HT-29 (cell line): ENCODE measurements at places on chromosomes 5 and 9. TPM values are rescaled to one million over a fixed set of nuclear protein-coding genes. Genes with fewer than 3 reads are reported as not detected.
A peak's percentile ranks its signal among the peaks of the same experiment; 100 is the strongest.

The PCDHB7 gene
- total RNA-seq = 0.05 TPM in 2 replicates

The CBY3 gene
- total RNA-seq = not detected in 2 replicates

GRCh38 chr5:54900984-54901725, 84.2 kb downstream of the ESM1 start:
- no peak for DNase-seq

- no peak for DNase-seq
Measured at GRCh38 chr5:34616651-34617050, 39.5 kb upstream of the RAI14 start.

DNA sequence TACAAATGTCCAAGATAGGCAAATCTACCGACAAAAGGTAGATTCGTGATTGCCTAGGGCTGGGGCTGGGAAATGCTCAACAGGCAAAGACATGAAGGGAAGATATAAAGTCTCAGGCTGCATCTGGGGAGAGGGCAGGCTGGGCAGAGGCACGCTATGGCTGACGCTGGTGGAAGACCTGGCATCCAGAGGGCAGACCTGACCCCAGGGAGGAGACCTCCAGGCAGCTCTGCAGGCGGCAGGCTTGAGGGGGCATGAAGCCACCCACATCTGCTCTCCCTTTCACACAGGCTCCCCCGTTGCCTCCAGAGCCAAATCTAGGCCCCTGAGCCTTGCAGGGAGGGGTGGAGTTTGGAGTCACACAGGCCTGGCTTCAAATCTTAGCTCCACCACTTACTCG, 145.5 kb downstream of the PAX5 start:
- no peak for DNase-seq

GRCh38 chr9:99126312-99126711, 21.4 kb downstream of the TGFBR1 start:
- DNase-seq = no peak

GRCh38 chr9:10104774-10105173, 508.0 kb downstream of the PTPRD start:
- no peak for DNase-seq

GRCh38 chr5:45521067-45521466, 175.1 kb downstream of the HCN1 start:
- DNase-seq = peak; percentile 88

GRCh38 chr9:134689321-134690181, 47.9 kb downstream of the COL5A1 start:
- peak; percentile 72 for DNase-seq

- no peak for DNase-seq
Measured at GRCh38 chr9:83444110-83444509, 94.1 kb downstream of the FRMD3 start.

DNA sequence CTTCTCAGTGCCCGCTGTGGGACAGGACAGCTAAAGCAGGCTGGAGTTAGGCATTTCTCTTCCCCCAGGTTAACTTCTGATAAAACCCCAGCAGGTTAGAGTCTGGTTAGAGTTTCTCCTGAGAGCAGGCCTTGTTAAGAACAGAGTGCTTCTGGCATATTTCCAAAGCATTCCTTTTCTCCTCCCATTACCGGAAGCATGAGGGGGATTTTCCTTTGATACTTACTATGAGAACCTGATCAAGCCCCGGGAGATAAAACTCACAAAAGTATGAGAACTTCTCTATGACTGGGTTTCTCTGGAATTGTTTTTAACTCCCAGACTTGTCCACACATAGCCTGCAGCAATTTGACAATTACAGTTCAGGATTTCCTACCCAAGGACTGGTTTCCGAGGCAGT, 77.4 kb upstream of the MAST4 start:
- DNase-seq = no peak

GRCh38 chr5:120306303-120306702, 157.8 kb upstream of the PRR16 start:
- DNase-seq = no peak

- DNase-seq = peak; percentile 49
Measured at GRCh38 chr5:395156-395920, 47.6 kb upstream of the EXOC3 start.

DNA sequence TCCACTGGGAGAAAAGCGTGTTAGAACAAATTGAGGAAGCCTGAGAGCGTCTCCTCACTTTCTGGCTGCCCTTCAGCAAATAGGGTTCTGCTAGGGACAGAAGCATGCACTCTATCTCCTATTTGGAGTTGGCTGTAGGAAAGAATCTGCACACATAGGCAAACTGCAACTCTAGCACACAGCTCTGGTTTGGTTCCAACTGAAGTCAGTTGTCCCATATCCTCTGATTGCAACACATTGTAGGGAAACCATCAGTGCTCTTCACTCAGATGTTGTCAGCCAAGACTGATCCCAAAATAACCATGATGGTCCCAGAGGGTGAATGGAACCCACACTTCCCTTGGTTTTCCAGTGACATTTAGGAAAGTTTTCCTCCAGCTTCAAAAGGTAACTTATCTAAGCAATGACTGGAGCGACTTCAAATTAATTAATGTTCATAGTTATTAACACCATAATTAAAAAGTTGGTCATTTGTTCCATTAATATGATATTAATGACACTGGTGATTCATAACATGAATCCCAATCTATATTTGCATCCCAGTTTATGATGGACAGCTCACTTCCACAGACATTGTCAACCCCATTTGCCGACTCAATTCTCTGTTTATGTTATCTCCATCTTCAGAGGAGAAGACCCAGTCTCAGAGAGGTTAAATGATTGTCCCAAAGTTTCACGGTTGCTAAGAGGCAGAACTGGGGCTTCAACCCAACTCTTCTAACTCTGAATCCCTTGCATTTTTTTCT, 136.7 kb upstream of the ZNF462 start:
- DNase-seq = no peak

GRCh38 chr9:27183131-27183530, 74.1 kb downstream of the TEK start:
- DNase-seq = no peak

DNA sequence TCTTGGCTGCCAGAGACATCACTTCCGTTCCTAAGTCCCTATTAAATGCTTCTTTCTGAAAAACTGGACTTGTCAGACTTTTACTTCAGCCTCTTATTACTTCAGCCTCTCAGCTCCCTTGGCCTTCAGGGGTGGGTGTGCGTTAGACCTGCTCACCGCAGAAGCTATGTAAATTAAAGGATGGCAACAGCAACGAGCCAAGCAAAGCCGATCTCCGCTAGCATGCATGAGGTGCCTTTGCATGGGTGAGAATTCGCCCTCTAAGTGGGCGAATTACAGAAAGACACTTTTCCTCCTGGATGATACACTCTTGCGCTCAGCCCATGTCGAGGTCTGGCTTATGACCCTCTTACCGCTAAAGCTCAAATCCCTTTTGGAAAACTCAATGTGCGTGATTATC, 10.9 kb upstream of the IL3 start:
- no peak for DNase-seq

- DNase-seq = no peak
Measured at GRCh38 chr9:37919246-37919955, 15.5 kb upstream of the SLC25A51 start.

GRCh38 chr5:38528162-38528703, 28.2 kb downstream of the LIFR start:
- no peak for DNase-seq

GRCh38 chr5:76513476-76513875, 109.7 kb downstream of the F2RL2 start:
- DNase-seq = no peak

DNA sequence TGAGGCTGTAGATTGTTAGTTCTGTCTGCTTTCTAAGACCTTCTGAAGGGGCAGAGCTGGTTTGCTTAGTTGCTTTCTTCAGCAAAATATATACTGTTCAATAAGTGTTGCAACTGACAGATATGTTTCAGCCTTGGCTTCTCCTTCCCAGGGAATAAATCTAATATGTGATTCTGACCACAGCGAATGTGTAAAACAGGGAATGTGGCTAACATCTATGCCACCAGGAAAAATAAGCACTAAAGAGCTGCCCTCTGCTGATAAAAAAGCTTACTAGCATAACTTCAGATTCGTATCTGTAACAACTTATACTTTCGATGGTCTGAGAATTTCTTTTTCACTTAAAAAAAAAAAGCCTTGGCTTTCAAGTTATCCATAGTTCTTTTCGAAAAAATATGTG, 13.0 kb upstream of the OSMR start:
- DNase-seq = no peak

DNA sequence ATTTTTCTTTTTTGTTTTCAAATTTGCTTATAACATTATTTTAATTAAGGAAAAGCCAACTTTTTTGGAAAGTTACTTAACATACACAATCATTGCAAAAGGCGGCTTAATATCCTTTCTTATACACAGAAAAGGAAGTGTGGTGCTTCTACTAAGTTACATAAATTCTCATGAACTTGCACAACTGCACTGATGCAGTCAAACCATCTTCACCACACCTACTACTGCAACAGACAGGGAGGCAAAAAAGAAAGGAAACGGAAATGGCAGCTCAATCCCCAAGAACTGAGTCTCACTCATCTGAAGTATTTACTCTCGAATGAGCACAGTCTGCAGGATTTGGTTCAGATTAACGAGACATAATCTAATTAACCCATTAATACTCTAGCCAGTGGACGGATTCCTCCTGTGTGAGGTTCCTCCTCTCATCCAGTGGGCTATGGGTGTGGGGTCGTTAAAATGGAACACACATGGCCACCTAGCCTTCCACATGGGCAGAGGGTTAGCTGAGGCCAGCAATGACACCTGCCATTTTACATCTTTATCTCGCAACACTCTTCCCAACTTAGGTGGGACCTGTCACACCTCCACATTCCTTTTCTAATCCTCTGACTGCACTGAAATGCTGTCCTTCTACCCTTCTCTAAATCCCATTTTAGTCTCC, 30.0 kb downstream of the GOLM1 start:
- no peak for DNase-seq

GRCh38 chr9:97307500-97308163, at the start of gene CCDC180:
TSS of gene CCDC180 (plus strand) at chr9:97307659. CDS start at chr9:97308064, 405 bp downstream.
- DNase-seq = no peak

DNA sequence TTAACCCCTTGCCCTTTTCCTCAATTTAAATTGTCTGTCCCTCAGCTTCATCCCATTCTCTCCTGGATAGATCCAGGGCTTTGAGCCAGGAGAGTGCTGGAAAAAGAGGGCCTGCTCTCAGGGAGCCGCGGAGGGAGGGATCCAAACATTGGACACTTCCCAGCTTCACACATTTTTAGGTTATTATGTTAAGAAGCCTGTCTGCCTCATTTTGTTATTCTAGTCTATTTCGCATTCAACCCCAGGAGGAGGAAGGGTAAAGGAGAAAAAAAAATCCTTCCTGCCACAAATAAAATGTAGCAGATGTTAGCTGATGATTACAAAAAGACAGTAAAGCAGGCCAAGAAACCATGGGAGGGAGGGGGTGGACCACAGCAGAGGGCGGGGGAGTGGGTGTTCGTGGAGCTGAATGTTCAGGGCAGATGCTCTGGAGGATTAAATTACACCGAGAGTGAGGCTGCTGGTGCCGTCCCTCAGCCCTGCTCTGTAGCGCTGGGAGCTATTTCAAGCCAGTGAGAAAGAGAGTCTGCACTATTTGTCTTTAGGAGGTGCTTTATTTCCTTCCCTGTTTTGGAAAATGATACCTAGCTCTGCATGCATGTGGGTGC, 60.6 kb upstream of the ZFR start:
- no peak for DNase-seq

GRCh38 chr5:84438456-84438855, 53.8 kb upstream of the EDIL3 start:
- DNase-seq = no peak

DNA sequence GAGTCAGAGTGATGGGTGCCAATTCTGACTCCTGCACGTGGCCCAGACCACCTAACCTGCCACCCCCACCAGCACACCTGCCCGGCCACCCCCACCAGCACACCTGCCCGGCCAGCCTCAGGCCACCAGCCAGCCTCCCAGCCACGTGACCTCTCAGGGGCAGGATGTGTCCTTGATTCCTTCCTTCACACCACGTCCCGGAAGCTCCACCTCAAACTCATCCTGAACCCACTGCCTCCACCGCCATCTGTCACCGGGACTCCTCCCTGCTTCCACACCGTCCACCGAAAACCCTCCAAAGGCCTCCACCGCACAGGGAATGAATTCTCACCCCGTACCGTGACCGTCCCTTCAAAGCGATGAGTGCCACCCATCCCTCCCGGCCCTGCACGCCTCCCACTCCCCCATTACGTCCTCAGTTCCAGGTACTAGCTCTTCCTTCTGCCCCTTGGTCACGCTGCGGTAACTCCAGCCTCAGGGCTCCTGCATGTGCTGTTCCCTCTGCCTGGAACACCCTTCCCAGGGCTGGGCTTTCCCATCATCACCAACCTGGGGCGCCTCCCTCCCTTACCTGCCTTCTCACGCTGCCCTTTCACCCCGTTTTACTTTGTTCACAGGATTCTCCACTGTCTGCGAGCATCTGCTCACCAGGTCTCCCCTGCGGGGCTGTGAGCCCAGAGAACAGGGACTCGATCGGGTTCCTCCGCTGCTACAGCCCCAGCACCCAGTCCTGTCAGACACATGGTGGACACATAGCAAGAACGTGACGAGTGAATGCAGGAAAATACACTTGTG, 82.9 kb downstream of the ADAMTS2 start:
- DNase-seq = no peak

DNA sequence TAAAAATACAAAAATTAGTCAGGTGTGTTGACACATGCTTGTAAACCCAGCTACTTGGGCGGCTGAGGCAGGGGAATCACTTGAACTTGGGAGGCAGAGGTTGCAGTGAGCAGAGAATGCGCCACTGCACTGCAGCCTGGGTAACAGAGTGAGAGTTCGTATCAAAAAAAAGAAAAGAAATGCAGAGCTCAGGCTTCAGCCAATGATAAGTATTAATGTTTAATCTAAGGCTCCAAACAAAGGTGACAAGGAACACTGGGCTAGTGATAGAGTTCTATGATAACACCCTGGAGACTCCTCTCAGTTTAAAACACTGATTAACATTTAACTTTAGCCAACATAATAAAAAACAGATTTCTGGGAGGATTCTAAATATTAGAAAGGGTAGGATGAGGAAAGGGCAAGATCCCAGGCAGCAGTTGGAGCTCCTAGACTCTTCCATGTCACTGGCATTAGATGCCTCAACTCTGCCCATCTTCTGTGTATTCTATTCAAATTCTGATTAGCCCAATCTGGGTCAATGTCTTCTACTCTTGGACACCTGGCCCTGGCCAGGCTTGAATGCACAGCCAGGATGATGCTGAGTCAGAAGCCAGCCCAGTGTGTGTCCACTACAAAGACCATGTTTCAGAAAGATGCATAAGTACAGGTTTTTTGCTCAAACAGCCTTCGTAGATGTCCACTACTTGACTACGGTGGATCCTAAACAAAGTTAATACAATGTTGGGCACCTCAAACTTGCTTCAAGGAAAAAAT, 91.0 kb upstream of the FAM169A start:
- DNase-seq = no peak

DNA sequence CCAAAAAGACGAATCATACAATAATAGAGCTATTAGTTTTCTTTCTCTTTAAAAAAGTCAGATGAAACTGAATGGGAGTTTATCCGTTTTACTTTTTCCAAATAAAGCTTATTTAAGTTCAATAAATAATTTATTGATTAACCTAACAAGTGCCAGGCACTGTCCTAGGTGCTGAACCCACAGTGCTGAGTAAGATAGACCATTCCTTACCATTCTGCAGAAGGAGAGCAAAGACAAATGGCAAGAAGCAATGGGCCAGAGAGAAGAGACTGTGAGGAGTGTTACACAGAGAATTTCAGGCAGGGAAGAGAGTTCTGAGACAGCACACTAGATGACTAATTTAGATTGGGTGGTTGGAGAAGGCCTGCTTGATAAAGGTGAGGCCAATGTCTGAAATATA, 127.2 kb downstream of the AUH start:
- DNase-seq = no peak
